ENCODE measurements at places on chromosomes 12 and 14.

DNA sequence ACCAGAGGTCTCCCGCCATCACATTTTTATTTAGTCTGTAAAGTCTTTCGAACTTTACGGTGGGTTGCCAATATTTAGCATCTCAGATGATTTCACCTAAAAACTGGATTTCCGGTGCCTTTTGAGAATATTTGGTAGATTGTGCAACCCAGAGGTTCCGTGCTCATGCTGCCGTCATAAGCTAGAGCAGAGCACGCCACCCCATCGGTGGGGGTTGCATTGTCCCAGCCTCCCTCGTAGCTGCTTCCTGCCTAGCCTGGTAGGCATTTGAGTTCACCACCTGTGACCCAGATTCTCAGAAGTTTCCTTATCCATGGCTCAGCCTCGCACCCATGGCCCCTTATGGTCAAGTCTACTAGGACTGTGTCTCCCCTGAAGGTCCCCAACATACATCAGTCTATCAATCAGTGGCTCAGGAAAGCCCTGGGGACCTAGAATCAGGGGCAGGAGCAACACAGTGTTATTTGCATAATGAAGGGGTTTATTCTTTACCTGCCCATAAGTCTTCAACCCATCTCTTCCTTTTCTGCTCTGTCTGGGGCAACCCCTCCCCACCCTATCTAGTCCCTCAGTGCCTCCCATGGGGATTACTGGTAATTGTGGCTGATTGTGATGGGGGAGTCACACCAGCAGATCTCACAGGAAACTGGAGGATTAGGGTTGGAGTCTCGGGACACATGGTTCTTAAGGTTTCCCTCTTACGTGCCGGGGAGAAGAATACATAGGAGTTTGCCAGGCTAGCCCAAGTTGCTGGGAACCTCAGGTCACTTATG lies 152.3 kb downstream of the PHETA1 start:
- DNase-seq, result no peak

DNA sequence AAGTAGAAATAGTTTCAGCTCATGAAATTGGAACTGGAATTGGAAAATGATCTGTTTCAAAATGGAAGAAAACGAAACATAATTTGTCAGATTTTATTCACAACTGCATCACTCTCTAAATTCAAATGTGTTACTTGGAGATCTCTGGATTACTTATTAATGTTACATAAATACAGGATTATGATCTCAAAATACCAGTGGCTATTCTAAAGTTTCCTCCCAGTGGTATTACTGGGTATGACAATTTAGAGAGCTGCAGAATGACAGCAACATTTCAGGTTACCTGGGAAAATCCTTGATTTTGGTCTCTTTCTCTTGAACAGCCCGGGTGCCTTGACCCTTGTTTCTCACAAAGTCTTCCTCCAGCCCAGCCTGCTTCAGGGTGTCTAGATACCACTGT lies 14.2 kb downstream of the FAM161B start:
- DNase-seq, result no peak

GRCh38 chr14:86462193-86462753 lies 932.3 kb downstream of the FLRT2 start:
- DNase-seq, result peak; percentile 54

DNA sequence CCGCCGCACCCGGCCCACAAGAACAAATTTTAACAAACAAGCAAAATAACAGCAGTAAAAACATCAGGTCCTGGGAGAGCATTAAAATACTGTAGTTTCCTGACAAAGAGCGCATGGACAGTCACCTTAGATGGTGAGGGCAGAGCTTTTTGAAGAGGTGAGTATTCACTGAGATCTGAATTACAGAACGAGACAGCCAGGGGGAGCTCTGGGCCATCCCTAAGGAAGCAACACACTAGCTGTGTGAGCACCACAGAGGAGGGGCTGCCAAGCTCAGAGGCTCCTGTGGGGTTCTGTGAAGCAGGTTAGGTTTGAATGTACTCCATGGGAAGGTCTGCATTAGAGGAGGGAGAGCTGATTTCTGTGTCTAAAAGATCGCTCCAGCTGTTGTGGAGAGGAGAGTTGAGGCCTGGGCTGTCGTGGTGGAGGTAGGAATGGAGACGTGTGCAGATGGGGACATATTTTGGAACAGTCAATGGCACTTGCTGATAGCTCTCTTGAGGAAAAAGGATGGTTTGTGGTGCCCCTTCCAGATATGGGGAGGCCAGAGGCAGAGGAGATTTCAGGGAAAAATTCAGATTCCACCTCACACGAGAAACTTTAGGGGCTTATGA lies 72.9 kb downstream of the TRAFD1 start:
- peak; percentile 73 for DNase-seq

DNA sequence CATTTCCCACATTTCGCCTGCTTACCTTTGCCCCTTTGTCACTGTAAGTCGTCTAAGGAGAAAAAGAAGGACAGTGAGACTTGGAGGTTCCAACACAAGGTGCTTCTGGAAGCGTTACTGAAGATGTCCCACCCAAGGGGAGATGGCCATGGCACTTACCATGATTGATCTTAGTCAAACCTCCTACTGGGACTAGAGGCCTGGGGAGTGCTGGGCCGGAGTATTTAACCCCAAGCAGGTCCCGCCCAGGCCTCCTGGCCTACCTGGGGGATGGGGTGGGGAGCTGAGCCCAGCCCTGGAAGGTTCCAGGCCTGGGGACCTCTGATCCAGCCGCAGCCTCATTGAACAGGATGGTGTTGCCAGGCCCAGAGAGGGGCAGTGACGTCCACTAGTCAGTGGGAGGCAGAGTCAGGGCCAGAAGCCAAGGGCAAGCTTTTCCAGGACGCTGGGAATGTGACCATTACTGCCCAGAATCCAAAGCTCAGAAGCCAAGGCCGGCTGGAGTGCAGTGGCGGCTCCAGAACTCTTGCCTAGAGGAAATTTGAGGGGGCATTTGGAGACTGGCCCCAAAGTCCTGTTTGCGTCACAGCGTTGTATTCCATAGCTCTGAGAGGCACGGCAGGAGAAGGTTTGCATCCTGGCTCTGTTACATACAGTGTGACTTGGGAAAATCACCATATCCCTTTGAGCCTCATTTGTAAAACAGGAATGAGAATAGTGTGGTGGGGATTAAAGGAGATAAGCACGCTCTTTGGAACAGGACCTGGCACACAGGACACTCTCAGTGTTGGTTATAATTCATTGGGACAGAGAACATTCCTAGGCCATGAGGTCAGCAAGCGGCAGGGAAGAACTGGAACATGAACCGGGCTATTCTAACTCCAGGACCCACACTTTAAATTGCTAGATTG lies at the start of gene HPD:
Gene HPD (minus strand): TSS at position 198 of the 911 bp plus-strand sequence. CDS start 36 bp downstream, at position 162.
- DNase-seq, result no peak

DNA sequence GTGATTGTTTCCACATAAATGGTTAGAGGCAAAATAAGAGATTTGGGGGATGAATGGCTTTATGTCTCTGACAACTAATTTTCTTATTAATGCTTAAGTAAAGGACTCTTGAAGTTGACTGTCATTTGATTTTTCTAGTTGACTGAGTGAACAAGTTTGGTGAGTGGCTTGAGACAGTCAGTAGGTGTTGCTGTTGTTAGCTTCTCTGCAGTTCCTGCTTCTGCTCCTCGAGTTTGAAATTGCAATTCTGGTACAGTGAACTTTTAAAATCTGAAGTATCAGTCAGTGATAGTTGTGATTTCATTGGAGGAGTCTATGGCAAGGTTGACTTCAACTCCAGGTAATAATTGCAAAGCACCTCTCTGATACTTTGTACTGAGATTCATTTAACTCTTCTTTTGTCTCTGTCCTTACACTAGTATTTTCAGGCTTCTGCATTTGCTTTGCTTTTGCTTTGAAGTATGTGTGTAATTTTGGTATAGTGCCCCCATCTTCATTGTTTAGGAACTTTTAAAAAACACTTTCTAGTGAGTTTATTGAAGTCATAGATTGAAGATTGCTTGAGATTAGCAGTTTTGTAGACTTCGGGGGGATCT lies 415.5 kb downstream of the PCNX1 start:
- peak; percentile 44 for DNase-seq

Measured in NCI-H1417 (cell line).